ENCODE measurements at places on chromosomes 4 and X.

DNA sequence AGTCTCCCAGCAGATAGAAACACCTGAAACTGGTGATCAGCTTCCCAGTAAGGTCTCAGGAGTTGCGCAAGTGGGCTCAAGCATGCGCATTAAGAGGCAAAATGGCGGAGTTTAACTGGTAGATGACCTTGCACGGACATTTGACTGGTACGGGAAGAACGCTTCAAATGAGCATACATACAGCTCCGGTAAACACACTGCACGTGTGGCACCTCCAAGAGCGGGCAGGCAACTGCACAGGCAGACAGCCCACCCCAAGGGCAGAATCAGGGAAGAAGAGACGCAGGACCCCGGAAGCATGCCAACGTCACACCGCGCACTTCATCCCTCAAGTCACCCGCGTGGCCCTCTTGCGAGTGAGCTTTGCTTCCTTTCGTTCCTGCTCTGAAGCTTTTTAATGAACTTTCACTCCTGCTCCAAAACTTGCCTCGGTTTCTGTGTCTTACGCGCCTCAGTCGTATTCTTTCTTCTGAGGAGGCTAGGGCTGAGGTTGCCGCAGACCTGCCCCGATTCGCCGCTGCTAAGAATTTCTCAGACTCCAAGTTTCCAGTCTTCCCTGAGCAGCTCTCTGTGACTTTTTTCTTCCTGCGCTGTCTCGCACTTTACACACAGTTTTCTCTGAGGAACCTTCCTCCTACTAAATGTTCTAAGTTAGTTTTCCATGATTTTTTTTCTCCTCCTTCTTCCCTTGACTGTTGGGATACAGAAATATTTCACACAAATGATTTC is 180.7 kb upstream of the ZFP42 start:
- no peak for DNase-seq

DNA sequence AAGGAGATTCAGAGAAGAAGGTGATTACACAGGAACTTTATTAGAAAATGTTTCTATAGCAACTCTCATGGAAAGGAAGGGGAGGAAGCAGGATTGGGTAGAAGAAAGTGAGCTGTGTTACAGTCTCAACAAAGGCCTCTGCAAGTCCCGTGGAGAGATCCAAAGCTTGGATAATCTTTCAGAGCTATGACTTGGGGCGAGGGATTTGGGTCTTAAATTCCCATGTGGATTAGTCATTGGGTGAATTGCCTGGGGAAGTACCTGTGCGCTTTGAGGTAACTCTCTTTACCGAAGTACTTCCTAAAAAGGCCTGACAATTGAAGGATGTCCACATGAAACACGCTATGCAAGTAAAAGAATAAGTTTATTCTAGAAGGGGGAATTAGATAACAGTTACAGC is 133.8 kb upstream of the ANKRD50 start:
- no peak for DNase-seq

- no peak for DNase-seq
Measured at GRCh38 chrX:109843963-109844751, 111.1 kb upstream of the ACSL4 start.

DNA sequence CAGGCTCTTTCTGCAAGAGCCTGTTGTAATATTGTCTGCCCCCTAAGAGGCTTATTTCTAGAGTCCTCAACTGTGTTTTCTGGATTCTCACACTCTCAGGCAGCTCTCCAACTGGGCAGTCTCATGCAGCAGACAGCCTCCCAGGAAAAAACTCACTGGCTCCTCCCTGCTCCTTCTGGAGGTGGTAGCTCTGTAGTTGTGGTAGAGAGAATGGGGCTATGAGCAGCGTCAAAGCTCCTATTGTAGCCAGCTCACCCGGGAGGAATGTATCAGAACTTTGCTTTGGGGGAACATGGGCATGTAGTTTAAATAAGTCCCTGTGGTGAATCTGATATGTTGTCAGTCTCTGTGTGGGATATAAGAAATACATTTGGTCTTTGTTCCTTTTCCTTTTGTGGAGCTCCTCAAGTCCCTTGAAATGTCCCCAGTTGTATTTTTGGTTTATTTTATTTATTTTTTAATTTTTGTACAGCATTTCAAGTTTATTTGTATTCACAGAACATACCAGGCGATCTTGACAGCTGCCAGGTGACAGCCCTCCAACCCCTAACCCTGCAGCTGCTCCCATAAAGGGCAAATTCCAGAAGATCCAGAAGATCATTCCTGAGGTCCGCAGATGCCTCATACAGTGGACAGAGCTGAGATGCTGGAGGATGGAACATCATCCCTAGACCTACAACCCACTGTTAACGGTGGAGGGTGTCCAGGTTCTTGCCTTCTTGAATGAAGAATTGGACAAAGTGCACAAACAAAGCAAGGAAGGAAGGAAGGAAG is 45.7 kb downstream of the TRIM61 start:
- no peak for DNase-seq

DNA sequence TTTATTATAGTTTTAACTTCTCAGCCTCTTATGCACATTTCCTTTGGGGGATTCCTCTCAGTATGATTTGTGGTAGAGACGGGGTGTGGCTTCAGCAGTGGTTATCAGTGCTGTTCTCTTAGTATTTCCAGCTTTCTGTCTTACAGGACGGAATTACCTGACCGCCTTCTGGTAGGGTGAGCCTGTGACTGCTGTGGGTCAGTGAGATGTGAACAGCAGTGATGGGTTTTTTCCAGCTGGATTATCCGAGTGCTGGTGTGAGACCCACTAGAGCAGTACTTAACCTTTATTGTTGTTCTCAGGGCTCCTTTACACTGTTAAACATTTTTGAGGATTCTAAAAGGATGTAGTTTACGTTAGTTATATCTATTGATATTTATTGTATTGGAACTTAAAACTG is 135.2 kb downstream of the SLIT2 start:
- DNase-seq: no peak

- DNase-seq: no peak
Measured at GRCh38 chrX:150487369-150488094, 80.9 kb upstream of the MTM1 start.

GRCh38 chr4:158999166-158999682 is 103.7 kb upstream of the RAPGEF2 start:
- no peak for DNase-seq

Measured in MM.1S (cell line).